GM12892 (cell line): ENCODE measurements at places on chromosomes 11 and 22.

- DNase-seq: no peak
Measured at GRCh38 chr11:61090982-61091372, 11.3 kb upstream of the CD5 start.

GRCh38 chr11:132911186-132911585 is 621.1 kb downstream of the OPCML start:
- DNase-seq: no peak

DNA sequence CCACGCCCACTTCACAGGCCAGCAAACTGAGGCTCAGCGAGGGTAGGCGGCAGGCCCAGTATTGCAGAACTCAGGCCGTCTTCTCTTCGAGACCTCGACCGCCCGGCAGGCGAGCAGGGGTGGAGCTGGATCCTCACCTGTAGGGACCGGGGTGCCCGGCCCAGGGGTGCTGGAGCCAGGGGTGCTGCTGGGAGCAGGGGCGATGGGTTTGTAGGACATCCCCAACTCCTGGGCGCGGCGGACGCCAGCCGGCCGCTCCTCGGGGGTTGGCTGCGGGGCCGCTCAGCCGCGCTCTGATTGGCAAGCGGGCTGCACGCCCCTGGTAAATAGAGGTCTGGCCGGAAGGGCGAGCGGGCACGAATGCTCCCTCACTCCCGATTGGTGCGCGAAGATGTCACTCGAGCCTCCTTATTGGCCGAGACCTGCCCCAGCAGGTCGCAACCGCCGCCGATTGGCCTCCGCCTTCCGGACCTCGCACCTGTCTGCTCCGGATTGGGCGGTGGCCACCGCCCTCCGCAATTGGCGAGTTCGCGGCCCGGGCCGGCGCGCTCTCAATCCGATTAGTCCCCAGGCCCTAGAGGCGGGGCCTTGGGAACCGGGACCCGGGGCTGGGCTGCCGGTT is at the start of gene CDK2AP2:
CDK2AP2 (minus strand) TSS at position 299 of the 622 bp plus-strand sequence; CDS start at position 219, 80 bp downstream.
- DNase-seq: peak; percentile 98

DNA sequence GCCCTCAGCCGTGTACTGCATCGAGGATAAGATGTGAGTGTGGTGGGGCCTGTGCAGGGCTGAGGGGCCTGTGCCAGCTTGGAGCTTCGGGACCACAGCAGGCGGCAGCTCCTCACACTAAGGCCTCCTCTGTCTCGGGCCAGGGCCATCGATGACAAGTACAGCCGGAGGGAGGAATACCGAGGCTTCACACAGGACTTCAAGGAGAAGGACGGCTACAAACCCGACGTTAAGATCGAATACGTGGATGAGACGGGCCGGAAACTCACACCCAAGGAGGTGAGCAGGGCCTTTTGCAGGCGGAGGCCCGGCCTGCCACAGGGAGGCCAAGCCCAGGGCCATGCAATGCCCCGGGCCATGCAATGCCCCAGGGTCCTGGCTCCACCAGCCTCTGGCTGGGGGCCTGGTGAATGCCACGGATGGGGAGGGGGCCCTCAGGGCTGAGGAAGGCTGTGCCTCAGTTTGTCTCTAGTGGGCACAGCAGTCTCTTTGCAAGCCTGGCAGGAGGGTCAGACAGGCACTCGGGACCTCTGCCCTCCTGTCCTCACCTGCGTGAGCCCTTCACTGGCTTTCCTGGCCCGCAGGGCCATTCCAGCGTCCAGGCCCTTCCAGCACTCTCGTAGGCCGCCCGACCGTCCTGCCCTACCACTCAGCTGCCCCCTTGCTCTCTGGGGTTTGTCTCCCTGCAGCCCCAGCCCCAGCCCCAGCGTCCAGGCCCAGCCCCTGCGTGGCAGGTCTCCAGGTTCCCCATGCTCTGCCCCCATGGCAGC is 16.3 kb downstream of the SART1 start:
- no peak for DNase-seq
